NCI-H1694 (cell line): ENCODE measurements at places on chromosomes 1 and 21.

DNA sequence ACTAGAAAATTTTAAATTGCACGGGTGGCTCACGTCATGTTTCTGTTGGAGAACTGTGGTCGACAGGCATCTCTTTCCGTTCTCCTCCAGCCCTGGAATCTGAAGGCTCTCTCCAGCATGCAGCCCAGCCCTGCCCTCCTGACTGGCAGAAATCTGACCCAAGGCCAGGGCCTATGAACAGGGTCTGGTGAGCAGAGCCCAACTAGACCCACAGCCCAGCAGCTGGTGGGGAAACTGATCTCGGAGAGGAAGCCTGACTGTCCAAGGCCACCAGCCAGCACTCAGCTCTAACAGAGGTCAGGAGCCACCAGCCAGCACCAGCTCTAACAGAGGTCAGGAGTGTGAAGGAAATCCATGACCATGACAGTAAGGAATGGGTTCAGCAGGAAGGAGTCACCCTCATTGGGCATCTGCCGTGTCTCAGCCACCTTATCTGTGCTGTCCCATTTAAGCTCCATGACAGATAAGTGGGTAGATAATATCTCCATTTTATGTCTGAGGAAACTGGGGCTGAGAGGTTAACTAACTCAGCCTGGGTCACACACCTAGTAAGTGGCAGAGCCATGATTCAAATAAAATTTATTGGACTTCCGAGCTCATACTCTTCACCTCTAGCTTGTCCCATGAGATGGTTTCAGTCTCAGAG lies 20.2 kb upstream of the PKP1 start:
- no peak for DNase-seq

GRCh38 chr1:26828411-26828991 lies 2.0 kb downstream of the ZDHHC18 start:
- no peak for DNase-seq

DNA sequence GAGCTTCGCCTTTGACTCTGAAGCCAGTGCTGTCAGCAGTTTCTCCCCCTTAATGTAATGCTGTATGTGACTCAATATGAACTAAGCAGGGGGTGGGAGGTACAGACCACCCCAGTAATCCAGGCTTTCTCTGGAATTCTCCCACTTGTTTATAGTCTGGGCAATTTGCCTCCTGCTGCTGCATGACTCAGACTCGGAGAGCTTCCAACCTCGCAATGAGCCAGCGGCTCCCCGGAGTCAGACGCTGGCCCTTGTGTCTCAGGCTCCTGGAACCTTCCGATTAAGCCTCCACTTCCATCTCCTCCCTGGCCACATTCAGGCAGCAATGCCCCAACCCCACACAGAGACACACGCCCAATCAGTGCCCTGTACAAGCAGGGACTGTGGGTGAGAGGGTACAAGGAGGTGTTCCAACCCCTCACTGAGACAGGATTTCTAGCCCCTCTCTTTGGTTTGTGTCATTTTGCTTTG lies 471.7 kb upstream of the VAMP3 start:
- peak; percentile 1 for DNase-seq

DNA sequence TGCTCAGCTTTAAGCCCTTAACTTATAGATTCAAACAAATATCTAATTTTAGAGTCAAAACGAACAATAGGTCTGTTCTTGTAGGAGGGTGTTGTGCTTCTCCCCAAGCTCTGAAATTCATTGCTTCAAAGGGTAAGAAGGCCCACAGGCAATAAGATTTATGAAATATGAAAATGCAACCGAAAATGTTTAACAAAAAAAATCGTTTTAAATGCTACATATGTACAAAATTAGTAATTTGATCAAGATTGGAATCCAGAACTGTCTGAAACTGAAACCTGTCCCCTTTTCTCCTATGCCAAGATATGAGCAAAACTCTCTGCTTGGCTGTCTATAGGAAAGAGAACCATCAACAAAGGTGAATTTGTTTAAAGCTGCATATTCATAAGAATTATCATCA lies 534.3 kb downstream of the PLPP3 start:
- DNase-seq = no peak
